Hematopoietic multipotent progenitor cell treated with erythropoietin and hydrocortisone succinate and interleukin-3 and kit ligand, for 6 days (in vitro differentiated cells): ENCODE measurements at places on chromosomes 7 and 10.

- no peak for DNase-seq
Measured at GRCh38 chr10:88221010-88221973, 357.9 kb downstream of the PTEN start.

GRCh38 chr7:35556515-35557471 lies 138.1 kb downstream of the HERPUD2 start:
- DNase-seq: no peak

GRCh38 chr7:28666154-28666553 lies 253.8 kb downstream of the CREB5 start:
- no peak for DNase-seq

DNA sequence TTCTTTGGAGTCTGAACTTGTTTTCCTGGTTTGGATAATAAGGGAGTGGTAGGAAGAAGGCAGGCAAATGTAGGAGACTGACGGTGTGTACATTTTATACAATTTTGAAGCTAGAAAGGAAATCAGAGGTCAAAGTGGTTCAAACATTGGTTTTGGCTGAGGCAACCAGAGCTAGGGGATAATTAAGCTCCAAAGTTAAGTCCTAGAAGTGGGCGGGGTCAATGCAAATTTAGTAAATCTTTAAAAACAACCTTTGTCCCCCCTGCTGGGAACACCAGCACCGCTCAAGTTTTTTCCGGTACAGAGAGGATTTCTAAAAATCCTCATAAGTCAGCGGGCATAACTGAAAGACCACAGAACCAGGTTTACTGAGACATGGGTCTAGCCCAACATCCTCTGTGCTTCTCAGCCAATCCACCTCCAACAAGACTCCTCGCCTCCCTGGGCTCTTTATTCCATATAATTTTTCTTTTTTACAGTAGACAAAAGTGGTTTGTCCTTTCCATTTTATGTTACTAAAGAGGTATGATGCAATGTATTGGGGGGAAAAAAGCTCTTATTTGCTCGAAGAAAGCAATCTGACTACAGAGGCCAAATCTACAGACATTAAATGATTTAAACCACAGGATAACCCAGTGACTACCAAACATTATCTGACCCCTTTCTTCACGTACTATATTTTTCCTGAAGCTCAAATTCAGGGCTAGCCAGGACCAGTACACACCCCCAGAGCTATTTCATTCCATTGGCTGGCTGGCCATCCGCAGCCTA lies 1.6 kb downstream of the GLUD1 start:
- peak; percentile 54 for DNase-seq

DNA sequence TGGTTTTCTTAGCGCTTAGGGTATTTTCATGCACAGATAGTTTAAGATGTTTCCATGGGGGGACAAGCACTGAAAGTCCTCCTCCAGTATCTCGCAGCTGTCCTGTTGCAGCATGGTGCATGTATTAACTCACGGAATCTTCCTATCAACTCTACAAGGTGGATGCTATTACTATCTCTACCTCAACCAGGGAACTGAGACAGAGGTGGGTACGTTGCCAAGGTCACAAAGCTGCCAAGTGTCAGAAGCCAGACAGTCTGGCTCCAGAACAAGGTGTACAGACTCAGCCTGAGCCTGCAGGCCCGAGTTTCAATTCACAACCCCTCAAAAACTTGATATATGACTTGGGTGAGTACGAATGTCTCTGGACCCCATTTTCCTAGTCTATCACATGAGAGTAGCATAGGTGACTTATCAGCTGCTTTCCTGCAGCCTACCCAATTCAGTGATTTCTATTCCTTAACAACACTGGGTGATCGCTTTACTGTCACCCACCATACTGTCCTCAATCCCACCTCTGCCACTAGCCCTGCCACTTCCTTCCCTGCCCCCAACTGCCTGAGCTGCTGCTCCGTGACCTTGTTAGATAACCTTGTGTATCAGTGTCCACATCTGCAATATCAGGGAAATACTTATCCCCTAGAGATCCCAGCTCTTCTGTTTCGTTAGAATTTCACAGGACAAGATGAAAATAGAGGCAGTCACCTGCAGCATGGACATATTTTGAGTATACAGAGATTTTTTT lies 92.1 kb downstream of the ABCC2 start:
- no peak for DNase-seq

GRCh38 chr7:69114374-69114773 lies 483.9 kb upstream of the AUTS2 start:
- no peak for DNase-seq
